CD4-positive, alpha-beta T cell treated with Interleukin-21 for 1 hour (primary cell): ENCODE measurements at places on chromosomes 12 and 14.

DNA sequence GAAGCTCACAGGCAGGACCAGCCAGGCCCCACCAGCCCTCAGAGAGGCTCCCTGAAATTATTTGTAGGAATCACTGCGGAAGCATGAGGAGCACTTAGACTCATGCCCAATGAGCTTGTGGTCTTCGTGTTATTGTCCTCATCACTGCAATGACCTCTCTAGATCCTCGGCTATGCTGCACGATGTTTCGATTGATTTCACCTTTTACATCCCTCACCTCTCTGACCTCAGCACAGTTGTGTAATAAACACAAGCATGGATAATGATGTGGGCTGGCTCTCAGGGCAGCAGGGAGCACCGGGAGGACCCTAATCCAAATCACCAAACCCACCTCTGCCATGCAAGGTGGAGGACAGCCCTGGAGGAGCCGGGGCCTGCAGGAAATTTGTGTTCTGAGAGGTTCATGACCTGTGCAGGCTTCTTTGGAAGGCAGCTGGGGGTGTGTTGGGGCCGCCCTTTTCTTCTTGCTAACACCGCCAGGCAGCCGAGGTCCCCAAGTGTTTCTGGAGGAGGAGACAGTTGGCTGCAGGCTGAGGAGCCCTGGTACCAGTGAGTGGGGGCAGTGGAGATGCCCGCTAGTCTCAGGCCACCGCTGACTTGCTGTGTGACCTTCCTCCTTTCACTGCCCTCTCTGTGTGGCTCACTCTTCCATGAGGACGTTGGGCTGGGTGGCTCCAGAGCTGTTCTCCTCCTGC is 29.5 kb upstream of the EML1 start:
- DNase-seq: no peak

DNA sequence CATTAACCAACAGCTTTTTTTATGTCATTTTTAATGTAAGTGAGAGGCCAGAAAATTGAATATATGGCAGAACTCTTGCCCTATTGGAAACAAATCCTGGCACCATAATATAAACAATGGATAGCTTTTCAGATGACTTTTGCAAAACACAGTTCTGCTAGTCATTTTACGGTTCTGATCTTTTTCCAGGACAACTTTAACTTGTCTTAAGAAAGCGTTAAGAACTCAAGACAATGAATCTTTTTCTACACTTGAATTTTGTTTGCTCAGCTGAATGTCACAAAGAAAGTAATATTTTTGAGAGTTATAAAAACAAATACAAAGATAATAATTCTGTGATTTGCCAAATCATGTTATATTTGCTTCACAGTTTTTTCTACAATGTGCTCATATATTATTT is 13.2 kb downstream of the KERA start:
- no peak for DNase-seq

- DNase-seq: no peak
These were observed 25.2 kb downstream of the POLE start for GRCh38 chr12:132661972-132662371.

DNA sequence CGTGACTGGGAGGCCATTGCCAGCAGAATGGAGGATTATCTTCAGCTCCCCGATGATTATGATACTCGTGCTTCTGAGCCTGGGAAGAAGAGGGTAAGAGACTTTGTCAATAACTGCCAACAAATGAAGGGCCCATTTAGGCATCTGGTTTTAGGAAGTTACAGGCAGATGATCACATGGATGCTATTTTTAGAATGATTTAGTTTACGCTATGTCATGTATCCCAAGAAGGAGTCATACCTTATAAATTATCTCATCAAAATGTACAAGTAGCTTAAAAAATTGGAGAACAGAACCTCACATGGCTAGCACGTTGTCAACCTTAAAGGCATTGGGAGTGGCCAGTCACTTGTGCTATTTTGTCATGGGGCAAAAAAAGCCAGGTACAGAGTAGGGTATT is 46.7 kb downstream of the PROX2 start:
- DNase-seq: no peak

DNA sequence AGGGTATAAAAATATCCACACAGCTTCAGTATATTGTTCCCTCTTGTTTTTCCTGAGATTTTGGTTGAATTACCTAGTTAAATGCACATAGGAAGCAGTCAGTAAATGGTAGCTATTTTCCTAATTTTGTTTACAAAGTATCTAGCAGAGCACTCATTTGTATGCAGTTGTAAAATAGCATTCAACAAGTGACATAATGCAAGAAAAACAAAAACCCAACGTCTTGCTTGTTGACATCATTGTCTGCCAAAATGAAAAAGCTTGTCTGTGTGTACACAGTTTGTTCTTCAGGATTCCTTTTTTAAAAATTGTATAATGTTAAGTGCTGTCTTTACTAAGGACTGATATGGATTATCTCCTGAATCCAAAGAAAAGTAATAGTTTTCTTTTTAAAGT is 2.7 kb downstream of the VRTN start:
- no peak for DNase-seq

- DNase-seq: no peak
These were observed 67.2 kb downstream of the NOS1 start for GRCh38 chr12:117294189-117294603.

DNA sequence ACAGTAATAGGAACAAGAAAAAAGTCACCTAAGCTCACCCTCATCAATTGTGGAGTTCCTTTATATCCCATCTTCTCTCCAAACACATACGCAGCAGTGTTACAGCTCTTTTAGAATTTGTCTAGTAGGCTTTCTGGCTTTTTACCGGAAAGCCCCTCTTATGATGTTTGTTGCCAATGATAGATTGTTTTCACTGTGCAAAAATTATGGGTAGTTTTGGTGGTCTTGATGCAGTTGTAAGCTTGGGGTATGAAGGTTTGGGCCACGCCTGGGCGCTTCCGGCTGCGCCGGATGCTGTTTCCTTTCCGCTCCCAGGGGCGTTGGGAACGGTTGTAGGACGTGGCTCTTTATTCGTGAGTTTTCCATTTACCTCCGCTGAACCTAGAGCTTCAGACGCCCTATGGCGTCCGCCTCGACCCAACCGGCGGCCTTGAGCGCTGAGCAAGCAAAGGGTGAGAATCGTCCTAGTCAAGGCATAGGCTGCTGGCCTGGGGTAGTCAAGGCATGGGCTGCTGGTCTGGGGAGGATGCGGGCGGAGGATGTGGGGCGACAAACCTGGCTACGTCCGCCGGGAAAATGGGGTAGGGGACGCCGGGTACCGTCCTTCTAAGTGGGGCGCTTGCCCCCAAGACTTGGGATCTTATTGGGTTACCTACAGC is at the start of the genes C12orf57 and RNU7-1:
TSS of gene C12orf57 (plus strand) at position 301 of the 659 bp plus-strand sequence. CDS start at position 401, 100 bp downstream.
TSS of gene RNU7-1 (plus strand) at position 95 of the 659 bp plus-strand sequence.
- peak; percentile 90 for DNase-seq
